ENCODE measurements at places on chromosomes 2 and 18. TPM values are rescaled to one million over a fixed set of nuclear protein-coding genes. Genes with fewer than 3 reads are reported as not detected.
A peak's percentile ranks its signal among the peaks of the same experiment; 100 is the strongest.

DNA sequence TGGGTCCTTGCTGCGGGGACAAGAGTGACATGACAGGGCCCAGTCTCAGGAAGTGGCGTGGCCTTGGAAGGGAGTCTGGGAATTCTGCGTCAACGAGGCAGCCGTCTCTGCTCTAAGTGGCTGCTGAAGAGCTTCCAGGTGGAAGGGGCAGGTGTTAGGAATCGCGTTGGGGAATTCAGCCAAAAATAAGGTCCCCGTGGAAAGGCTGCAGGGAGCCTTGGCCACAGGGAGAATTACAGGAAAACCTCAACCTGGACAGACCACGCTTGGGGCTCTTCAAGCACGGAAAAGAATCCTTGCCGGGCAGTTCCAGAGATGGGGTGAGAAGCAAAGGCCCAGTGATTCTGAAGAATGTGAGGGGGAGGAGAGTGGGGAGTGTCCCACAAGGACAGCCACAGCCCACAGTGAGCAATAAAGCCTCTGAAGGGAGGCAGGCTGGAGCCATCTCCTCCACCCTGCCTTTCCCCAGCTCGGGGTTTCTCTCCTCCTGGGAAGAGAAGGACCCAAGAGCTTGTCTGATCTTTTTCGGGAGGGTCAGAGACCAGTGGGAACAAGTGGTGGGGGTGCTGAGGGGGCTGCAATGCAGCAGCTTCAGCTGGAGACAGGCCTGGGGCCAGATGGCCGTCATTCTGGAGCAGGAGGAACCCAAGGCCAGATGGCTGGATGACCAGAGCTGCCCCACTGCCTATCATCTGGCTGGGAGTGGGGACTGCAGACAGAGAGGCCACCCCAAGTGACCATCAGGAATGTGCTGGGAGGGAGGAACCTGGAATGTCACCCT, 106.4 kb upstream of the SMAD2 start:
- H3K27ac ChIP-seq, result no peak overlapping the region
- H3K4me1 ChIP-seq, result peaks cover 13% of the 10 kb centered on the region
- no peaks in the 10 kb centered on the region for H3K36me3 ChIP-seq
- no peak for DNase-seq
- no peak overlapping the region for H3K4me3 ChIP-seq

GRCh38 chr2:195471163-195471562, 185.9 kb upstream of the SLC39A10 start:
- H3K36me3 ChIP-seq, result no peaks in the 10 kb centered on the region
- H3K4me1 ChIP-seq, result no peaks in the 10 kb centered on the region
- DNase-seq, result no peak

- no peaks in the 10 kb centered on the region for H3K36me3 ChIP-seq
- no peak overlapping the region for H3K4me3 ChIP-seq
- no peak overlapping the region for H3K27ac ChIP-seq
- H3K4me1 ChIP-seq, result no peaks in the 10 kb centered on the region
These were observed 125.9 kb upstream of the CYRIA start for GRCh38 chr2:16791496-16791895.

DNA sequence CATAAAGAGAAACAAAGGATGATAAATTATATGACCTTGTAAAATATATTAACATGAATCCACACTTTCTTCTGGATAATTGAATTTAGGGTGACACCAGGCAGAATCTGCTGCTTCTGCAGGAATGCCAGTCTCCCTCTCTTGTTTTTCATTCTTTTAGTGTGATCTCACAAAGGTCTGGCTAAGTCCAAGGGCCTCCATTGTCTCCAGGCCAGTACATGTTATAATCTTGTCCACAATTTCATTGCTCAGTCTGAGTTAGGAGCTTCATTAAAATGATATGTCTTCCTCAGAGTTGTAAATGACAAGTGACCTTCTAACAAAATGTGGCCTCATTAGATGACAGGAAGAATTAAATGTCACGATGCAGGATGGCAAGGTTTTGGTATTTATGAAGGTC, 110.2 kb downstream of the APOB start:
- no peak overlapping the region for H3K27ac ChIP-seq
- DNase-seq, result no peak
- H3K27me3 ChIP-seq, result no peaks in the 10 kb centered on the region
- no peaks in the 10 kb centered on the region for H3K36me3 ChIP-seq

DNA sequence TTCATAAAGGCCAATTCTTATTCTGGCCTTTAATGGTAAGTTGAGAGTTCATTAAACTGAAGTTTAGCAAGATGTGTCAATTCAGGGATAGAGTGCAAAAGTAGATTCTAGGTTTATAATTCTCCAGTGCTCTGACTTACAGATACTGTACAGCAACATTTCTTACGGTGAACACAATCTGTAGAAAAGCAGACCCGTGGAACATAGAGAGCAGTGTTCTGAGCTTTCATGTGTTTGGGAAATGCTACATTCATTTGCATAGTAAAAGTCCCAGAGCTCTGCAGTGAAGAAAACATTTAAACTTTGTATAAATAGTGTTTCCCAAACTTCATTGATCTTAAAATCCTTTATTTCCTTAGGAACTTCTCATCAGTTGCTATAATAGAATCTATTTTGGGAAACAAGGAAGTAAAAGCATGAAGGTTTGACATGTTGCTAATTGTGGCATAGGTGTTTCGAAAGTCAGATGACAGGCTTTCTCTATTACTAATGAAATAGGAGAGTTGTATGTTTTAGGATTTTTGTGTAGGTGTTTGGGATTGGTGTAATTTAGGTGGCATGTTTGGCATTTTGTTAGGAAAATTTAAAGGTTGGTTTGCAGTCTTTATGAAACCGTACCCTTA, 138.2 kb downstream of the ASXL3 start:
- H3K4me3 ChIP-seq, result no peak overlapping the region
- H3K27ac ChIP-seq, result no peak overlapping the region
- peak; percentile 19 for DNase-seq
- peaks cover 11% of the 10 kb centered on the region for H3K4me1 ChIP-seq

The SERPINB12 gene
- total RNA-seq, result not detected

The EMX1 gene
- not detected for total RNA-seq

The KCNS3 gene
- 1.7 TPM for total RNA-seq

The HTR2B gene
- not detected for total RNA-seq

The RSAD2 gene
- total RNA-seq, result 11.8 TPM

All from astrocyte (in vitro differentiated cells and primary cell).